Regular cardiac myocyte (primary cell): ENCODE measurements at places on chromosomes 12 and 14. TPM values are rescaled to one million over a fixed set of nuclear protein-coding genes. Genes with fewer than 3 reads are reported as not detected.

FAM186B gene
- total RNA-seq = 0.19 and 0.28 TPM in 2 replicates

AMN gene
- total RNA-seq = under 0.01 and 0.56 TPM in 2 replicates

KCNC2 gene
- not detected in 2 replicates for total RNA-seq

MYH6 gene
- not detected in 2 replicates for total RNA-seq

CCDC177 gene
- under 0.01 TPM in 2 replicates for total RNA-seq

SCARB1 gene
- total RNA-seq = 9.3 and 9.6 TPM in 2 replicates

TBK1 gene
- 29.1 and 40.3 TPM in 2 replicates for total RNA-seq

LHX5 gene
- total RNA-seq = not detected in 2 replicates

ARHGEF25 gene
- total RNA-seq = 12.5 and 27.1 TPM in 2 replicates
